Activated CD4-positive, alpha-beta memory T cell treated with anti-CD3 and anti-CD28 coated beads for 36 hours (primary cell): ENCODE measurements at places on chromosomes 6 and 20.

GRCh38 chr6:111070105-111071005 is 16.9 kb upstream of the SLC16A10 start:
- no peaks in the 10 kb centered on the region for H3K36me3 ChIP-seq
- H3K27me3 ChIP-seq = peaks cover 10% of the 10 kb centered on the region
- no peak overlapping the region for H3K27ac ChIP-seq
- DNase-seq = no peak

GRCh38 chr6:15798533-15799255 is 135.9 kb upstream of the DTNBP1 start:
- no peaks in the 10 kb centered on the region for H3K4me1 ChIP-seq
- DNase-seq = no peak
- H3K4me3 ChIP-seq = no peak overlapping the region
- peaks cover 3% of the 10 kb centered on the region for H3K36me3 ChIP-seq

DNA sequence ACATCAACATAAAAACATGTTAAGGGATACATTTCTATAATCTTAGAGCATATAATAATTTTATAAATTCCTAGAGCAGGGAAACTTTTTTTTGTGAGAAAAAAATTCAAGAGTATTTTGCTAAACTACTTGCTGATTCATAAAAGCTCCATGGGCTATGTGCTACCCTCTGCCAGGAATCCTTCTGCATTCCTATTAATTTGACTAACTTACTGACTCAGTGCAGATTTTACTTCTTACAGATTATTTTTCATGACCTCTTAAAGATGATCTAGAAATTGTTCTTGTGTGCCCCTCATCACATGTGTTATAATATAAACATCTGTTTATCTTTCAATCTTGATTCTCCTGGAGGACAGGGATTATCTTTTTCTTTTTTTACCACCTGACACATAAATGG is 5.7 kb downstream of the VTA1 start:
- H3K27ac ChIP-seq = no peak overlapping the region
- peaks cover 74% of the 10 kb centered on the region for H3K4me1 ChIP-seq
- no peaks in the 10 kb centered on the region for H3K27me3 ChIP-seq
- H3K4me3 ChIP-seq = no peak overlapping the region

GRCh38 chr6:152981989-152982903 is 595 bp downstream of the FBXO5 start:
- peak overlapping the region; percentile 100 for H3K27ac ChIP-seq
- peak; percentile 39 for DNase-seq
- H3K4me3 ChIP-seq = peak overlapping the region; percentile 97
- H3K36me3 ChIP-seq = peaks cover 60% of the 10 kb centered on the region
- no peaks in the 10 kb centered on the region for H3K27me3 ChIP-seq
- peaks cover 37% of the 10 kb centered on the region for H3K4me1 ChIP-seq

DNA sequence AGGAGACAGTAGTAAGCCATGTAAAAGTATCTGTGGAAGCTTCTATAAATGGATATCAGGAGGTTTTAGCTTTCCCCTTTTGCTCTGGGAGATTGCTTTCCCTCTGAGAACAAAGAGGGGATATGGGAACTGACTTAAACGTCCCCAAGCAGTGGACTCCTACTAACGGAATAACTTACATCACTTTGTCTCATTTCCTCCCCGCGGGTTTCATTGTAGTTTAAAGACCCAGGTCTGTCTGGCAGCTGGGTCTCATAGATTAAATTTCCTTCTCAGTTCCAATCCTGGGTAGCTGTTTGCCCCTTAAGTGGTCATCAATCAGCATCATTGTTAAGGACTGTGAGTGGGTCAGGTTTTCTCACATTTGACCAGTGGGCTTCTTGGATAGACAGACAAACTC is 68.7 kb downstream of the PLAGL1 start:
- peaks cover 2% of the 10 kb centered on the region for H3K4me1 ChIP-seq
- no peak overlapping the region for H3K27ac ChIP-seq
- no peak for DNase-seq
- no peak overlapping the region for H3K4me3 ChIP-seq
- H3K27me3 ChIP-seq = peaks cover 2% of the 10 kb centered on the region

DNA sequence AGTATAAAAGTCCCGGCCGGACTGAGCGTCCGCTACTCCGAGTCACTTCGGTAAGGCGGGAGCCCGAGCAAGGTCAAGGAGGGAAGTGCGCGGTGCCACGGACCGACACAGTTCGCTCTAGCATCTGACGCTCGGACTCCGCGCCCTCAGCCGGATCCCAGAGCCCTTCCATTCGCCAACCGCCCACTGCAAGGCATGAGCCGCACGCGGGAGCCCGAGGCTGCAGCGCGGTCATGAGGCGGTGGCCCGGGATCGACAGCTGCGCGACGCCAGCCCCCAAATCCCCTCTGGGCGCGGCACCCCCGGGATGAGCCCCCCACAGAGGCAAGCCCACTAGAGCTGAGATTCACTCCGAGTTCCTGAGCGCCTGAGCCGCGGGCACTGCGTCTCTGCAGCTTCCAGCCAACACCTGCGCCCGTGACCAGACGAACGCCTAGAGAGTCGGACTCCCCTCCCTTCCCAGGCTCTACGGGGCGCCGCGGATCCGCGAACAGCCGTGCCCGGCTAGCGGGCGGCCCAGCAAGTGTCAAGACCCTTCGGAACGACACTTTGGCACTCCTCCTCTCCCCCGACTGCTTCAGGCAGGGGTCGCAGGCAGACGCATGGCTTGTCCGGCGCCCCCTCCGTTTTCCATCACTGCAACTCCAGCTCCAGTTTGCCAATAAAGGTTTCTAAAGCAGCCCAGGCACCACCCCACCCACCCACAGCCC is 725 bp upstream of the ISM1 start:
- peak; percentile 47 for DNase-seq
- no peak overlapping the region for H3K27ac ChIP-seq
- no peaks in the 10 kb centered on the region for H3K36me3 ChIP-seq
- peaks cover 15% of the 10 kb centered on the region for H3K4me1 ChIP-seq
- peak overlapping the region; percentile 73 for H3K4me3 ChIP-seq
